ENCODE measurements at places on chromosomes 3 and 15.
A peak's percentile ranks its signal among the peaks of the same experiment; 100 is the strongest.

GRCh38 chr15:31387479-31388118 is 61.0 kb downstream of the KLF13 start:
- DNase-seq, result no peak

DNA sequence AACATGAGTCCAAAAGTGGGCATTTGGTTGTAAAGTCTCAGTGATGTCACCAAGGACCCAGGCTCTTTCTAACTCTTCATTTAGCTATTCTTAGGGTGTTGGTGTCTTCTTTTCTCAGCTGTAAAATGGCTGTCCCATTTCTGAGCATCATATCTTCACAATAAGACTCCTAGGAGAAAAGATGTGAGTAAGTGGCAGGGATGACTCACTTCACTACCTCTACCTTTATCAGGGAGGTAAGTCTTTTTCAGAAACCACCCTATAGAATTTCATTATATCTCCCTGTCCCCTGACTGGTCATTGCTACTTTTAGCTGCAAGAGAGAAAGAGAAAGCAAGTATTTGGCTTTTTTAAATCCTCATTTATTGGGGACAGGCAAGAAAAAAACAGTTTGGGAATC is 300.2 kb upstream of the RBMS3 start:
- no peak for DNase-seq

DNA sequence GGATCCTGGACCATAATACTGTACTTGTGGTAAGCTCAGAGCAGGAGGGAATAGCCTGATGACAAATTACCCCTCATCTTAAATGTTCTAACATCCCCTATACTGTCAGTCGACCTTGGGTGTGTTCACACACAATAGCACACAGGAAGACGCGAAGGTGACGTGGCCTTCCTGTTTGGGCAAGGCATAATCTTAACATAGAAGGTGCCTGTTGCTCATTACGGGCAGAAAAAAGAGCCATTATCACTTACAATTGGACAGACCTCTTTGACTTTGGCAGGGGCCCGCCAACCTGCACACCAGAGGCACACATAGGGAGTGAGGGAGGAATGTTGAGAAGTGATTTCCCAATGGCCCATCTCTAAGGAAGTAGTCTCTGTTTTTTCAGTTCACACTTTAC is 144.2 kb downstream of the ANO10 start:
- DNase-seq, result no peak

DNA sequence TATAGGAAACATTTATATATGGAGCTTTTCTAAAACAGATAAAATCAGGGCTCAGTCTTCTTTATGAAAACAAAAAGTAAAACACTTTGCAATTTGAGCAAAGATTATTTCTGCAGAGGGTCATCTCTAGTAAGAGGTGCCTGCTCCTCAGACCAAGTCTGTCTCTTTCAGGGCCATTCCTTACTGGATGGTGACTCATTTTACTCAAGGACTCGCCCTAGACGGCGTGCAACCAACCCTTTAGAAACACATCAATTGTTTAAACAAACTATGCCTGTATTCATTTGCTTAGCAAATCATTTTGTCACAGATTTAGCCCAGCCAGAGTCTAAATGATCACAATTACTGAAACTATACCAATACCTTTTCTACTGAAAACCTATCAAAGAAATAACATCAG is 242.8 kb upstream of the ICE2 start:
- DNase-seq, result no peak

DNA sequence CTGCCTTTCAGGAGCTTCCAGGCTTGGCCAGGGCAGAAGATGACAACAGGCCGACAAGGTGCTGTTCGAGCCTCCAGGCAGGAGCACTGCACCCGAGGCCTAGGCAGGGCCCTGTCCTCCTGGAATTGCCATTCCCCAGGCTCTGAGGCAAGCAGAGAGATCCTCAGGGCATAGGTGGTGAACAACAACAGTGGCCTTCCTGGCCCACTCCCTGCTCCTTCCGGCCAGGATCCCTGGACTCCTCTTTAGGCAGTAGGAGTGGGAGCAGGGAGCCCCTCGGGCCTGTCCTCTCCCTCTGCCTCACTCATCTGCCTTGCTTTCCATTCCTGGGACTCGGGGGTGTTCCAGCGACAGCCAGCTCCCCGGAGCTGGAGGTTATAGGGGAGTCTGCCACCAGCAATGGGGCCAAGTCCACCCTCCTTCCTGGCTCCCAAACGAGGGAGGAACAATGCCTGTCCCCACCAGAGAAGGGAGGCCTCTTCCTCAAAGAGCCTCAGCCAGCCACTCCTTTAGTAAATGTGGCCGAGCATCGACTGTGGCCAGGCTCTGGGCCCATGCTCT is 135.0 kb downstream of the NUP210 start:
- DNase-seq, result no peak

DNA sequence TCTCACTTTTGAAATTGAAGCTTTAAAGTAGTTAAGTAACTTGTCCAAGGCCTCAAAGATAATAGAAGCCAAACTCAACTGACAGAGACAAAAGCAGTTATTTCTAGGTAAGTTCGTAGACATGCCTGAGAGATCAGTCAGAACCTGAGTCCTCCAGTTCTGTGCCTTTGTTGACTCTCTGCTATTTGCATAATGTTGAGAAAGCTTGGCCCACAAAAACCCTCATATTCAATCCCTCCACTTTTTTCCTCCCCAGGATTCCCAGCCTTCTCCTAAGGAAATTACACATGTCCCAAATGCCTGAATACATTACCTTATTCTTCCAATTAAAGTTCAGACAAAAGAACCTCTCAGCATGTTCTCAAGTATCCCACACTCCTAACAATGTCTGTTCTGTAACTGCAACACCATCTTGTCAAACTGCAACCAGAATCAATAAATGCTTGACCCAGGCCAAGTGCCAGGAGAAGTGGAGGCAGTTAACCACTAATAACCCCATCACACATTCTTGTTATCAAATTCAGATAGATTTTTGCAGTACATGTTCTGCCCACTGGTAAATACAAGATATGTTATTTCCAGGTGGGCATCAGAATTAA is 217.8 kb downstream of the LRRC3B start:
- DNase-seq, result no peak

DNA sequence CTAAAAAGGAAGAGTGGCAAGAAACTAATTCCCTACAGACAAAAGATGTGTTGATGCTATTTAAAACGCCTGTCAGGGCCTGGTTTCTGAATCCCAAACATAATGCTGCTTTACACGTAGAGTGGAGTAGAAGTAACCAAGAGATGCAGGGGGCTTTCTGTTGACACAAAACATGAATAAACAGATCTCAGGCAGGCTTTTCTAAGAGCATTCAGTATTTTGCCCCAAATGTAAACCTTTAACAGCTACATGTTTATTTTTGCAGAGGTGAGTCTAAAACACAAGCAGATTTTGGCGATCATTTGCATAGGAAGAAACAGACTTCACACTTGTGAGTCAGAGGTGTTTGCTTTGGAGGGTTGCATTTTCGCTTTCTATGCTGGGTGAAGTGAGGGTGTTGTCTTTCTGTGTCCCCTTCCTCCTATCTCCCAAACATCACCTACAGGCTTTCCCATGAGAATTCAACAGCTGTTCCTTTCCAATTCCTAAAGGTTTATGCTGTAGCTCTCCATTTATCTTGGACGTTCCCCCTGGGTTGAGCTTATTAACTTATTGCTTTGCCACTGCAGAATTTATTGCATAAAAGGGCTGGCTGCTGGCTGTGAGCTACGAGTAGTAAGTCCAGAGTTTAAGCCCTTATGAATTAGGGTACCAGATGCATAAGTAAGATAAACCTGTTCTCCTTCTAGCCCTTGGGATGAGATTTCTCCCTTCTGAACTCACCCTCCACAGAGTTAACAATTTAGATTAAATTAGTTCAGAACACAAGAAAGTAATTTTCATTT is 156.7 kb downstream of the DIPK2A start:
- DNase-seq, result no peak

DNA sequence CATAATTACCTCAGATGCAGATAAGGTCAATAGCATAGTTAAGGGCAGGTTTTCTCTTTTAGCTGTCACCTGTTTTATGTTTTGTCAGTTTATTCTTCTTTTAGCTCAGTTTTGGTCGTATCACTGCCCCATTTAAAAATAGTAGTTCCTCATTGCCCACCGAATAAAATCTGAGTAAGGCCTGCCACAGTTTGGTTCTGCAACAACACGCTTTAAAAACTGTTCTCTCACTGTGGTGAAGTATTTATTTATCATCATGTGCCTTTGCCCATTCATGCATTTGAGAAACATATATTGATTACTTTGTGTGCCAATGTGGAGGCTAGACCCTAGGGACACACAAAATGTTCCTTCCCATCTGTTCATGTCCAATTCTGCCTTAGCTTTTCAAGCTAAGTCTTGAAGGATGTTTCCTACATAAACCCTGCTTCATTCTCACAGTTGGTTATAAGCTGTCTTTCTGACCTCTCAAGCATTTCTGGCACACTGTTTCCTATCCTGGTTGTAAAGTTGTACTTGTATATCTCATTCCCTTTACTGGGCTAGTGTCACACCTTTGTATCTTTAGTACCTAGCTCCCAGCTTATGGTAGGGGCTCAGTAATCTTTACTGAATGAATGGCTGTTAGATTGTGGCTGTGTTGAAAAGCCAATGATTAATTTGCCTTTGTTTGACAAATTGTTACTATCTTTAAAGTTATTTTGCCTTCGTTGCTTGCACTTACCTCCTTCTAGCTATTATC is 23.9 kb downstream of the AKAP13 start:
- DNase-seq, result peak; percentile 36

- no peak for DNase-seq
These were observed 111.1 kb downstream of the GABRB3 start for GRCh38 chr15:26661748-26662147.

GRCh38 chr3:40975711-40976121 is 223.6 kb upstream of the CTNNB1 start:
- DNase-seq, result no peak

GRCh38 chr3:46284981-46285683 is 42.9 kb downstream of the CCR3 start:
- peak; percentile 15 for DNase-seq

- DNase-seq, result no peak
These were observed 8.8 kb upstream of the A4GNT start for GRCh38 chr3:138140940-138141339.

DNA sequence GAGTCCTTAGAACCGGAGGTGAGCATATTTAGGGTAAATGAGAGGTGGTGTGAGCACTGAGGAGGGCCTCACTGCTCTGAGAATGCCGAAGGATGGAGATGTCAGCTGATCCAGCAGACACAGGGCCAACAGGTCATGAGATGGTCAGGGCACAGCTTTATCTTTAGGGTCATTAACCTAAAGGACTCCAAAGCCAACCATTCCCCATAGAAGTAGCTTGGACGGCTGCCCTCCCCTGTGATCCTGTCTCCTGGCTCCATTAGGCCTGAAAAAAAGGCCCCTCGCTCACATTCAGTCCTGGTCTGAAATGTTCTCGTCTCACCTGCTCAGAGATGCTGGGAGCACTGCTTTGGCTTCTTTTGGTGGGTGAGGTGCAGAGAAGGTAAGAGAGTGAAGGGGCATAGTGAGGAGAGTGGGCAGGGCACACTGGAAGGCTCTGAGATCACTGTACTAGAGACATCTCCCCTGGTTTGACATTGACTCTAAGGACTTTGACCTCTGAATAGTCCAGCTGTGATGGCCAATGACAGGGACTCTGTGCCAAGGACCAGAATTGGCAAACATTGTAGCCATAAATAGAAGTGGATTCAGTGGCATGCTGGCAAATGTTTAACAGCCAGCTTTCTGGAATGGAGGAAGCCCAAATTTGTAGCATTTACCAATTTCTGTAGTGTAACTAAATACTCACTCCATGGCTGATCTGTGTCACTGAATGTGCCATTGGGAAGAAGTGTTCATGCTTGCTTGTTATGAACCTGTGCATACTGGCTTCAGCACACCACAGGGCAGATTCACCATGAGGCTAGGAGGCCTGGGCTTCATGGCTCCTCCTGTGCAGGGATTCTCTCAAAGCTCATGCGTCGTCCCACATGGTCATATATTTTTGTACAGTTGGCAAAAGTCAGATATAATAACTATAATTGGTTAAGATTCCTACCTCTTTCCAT is 76.2 kb upstream of the MRPS22 start:
- DNase-seq, result no peak

GRCh38 chr3:124407260-124407659 is 323.0 kb upstream of the UMPS start:
- DNase-seq, result no peak

DNA sequence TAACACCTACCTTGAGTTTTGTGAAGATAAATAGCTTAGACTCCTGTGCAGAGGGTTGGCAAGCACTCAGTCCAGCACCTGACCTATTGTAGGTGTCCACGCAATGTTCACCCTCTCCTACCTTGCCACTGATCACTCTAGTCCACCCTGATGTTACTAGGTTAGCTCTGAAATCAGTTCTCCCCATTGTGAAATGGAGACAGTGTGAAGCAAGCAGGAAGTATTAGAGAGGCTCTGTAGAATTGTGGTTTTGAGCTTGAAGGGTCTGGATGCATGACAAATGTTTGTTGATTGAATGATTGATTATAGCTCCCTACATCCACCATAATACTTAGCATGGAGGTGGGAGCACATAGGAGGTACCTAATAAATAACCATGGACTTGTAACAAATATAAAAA is 199.7 kb downstream of the RPLP1 start:
- DNase-seq, result no peak

DNA sequence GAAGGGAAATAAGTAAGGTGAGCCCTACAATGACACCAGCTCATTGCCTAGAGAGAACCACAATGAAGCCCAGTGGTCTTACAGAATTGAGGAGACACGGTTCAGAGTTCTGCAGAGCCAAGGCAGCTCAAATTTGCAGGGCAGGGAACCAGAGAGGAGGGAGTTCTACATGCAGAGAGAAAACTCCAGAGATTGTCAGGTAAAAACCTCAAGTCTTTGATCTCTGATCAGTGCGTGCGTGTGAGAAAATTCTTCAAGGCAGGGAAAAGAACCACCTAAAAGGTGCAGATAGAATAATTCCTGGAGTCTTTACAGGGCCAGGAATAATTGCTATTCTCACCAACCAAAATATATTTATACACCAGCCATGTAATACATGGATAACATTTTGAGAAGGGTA is 88.0 kb upstream of the SNRK start:
- no peak for DNase-seq

DNA sequence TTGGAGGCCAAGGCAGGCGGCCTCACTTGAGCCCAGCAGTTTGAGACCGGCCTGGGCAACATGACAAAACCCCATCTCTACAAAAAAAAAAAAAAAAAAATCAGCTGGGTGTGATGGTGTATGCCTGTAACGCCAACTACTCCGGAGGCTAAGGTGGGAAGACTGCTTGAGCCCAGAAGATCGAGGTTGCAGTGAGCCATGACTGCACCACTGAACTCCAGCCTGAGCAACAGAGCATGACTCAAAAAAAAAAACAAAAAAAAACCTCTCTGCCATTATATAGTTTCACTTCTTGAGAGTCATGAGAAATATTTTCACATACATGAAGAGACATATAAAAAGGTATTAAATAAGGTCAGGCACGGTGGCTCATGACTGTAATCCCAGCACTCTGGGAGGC is 45.9 kb upstream of the CP start:
- no peak for DNase-seq
